T-helper 17 cell (primary cell): ENCODE measurements at places on chromosomes 1 and 21.

GRCh38 chr1:32917521-32917920 lies 16.3 kb upstream of the TMEM54 start:
- DNase-seq: no peak

DNA sequence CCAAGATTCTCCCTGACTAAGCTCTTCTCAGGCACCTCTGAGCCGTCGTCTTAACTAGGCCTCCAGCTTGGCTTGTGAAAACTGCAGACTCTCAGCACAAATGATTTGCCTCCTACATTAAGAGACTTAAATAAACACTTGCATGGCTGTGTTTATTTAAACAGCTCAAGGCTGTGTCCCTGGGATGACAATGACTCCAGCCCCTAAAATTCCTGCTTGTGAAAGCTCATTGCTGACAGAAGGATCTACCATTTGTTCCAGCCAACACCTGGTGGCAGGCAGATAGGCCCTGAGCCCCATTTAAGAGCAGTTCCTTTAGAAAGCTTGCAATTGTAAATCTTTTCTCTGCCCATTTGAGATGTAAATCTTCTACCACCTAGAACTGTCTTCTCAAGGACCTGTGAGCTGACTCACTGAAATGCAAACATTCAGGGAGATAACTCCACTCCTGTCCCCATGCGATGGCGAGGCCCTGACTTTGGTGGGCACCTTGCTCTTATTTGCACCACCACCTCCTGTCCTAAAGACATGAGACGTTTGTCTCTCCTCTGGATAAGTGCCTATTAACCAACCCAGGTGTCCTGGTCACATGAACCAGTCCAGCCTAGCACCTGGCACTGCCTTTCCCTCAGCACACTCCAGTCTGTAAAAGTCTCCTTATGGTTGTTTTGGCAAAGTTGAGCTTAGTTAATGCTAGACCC lies 15.1 kb upstream of the PCP4 start:
- no peak for DNase-seq

- no peak for DNase-seq
These were observed 106.4 kb upstream of the PBX1 start for GRCh38 chr1:164452549-164452948.

- DNase-seq: no peak
These were observed 514.4 kb upstream of the B3GALT2 start for GRCh38 chr1:193700710-193701355.

DNA sequence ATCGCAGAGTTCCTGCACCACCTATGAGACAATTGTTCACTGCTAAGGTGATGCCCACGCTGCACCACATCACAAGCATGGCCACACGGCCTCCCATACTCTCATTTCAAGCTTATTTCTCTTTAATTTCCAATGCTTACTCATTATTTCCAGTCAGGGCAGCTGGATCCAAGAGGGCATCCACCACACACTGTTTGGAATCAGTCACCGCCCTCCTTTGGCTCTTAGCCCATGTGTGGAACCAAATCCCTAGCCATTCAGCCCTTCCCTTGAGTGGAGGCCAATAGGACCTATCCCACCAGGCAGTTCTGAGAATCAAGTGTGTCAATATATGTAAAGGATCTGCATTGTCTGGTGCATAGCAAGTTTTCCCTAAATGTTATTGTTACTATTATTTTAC lies 26.3 kb upstream of the PALMD start:
- DNase-seq: no peak

DNA sequence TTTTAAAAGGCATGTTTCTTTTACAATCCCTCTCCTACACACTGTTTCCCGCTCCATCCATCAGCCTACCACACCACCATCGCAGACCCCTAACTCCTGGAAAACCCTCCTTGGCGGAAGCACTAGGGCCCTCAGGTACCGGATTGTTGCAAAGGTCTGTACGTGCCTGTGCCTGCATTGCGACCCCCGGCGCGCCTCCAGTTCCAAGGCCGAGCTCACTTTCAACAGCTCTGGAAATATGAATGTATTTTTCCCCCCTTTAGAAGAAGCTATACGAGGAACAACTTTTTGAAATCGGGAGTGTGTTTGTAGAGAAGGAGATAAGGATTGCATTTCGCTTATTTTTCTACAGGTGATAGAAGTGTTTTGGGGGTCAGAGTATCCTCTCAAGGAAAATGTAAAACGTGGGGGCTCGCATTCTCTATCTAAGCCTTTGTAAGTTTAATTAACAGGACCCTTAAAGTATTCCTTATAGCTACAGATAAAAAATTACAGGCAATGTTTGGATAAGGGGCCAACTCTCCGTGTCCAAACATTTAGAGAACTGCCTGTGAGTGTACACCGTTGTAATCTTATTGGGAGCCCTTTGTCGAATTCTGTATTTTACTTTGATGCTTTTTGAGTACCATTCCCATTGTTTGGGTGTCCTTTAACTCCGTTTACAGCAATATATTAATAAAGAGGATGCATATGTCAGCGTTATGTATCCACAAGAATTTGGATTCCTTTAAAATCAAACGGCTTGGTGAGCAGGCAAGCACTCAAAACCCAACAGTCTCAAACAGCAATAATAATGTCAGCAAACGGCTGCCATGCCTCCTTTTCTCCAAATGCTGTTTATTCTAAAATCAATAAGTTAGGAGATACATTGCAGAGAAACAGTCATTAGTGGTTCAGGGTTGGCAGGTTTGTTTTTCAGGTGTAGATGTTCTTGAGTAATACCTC lies 5.9 kb downstream of the PRRX1 start:
- DNase-seq: no peak

DNA sequence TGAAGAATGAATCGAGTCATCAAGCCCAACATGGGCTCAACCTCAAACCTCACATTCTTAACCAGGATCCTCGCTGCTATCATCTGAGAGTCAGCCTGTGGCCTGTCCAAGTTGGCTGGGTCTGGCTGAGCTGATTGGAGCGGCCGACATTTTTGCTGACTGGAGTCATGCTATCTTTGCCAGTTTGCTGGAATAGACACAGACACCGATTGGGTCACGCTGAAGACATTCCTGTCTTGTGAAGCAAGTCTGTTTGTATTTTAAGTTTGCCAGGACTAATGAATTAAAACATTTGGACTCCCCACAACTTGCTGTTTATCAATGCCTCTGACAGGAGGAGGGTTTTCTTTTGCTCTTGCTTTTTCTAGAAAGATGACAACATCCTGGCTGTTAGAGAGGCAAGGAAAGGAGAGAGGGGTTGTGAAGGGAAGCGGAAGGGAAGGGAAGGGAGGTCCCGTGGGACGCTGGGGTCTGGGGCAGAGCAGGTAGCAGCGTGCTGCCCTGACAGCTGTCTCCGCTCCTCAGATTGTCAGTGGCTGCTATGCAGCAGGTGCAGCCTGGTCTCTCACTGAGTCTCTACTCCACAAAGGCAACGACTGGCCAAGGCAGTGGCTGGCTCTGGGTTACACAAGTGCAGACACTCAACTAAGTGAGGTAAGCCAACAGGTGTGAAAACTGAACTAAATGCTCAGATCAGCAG lies at the start of gene MAP3K7CL:
MAP3K7CL (plus strand) TSS at position 375 of the 700 bp plus-strand sequence. CDS start 2,701 bp downstream, outside the sequence.
- DNase-seq: no peak
